ENCODE measurements at places on chromosomes 12 and 14.

- DNase-seq, result no peak
Observed at GRCh38 chr12:102951841-102952240, 5.6 kb upstream of the ASCL1 start.

DNA sequence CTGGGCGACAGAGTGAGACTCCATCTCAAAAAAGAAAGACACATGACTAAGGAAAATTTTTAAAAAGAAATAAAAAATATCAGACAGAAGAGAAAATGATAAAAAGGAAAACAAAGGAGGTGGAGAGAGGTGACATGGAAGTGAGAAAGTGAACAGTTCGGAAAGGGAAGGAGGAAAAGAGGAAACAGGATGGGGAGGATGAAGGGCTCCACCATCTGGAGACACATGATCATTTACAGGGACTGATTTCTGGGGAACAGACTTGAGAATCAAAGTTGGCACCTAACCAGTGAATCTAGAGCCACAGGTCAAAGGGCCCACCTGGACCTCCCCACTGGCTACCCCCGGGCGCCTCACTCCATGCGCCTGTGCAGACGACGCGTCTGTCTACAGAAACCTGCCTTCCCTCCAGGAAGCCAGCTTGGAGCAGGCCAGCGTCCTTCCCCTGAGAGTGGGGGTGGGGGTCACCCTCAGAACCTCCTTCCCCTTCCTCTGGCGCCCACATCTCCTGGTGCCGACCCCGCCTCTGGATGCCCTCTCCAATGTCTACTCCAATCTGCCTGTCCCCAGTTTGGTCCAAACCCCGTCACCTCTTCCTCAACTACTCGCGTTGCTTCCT, 60.5 kb downstream of the AMN start:
- no peak for DNase-seq

GRCh38 chr12:131468206-131468605, 242.7 kb upstream of the SFSWAP start:
- DNase-seq, result no peak

GRCh38 chr14:20631880-20632389, 9.6 kb downstream of the OR6S1 start:
- no peak for DNase-seq

DNA sequence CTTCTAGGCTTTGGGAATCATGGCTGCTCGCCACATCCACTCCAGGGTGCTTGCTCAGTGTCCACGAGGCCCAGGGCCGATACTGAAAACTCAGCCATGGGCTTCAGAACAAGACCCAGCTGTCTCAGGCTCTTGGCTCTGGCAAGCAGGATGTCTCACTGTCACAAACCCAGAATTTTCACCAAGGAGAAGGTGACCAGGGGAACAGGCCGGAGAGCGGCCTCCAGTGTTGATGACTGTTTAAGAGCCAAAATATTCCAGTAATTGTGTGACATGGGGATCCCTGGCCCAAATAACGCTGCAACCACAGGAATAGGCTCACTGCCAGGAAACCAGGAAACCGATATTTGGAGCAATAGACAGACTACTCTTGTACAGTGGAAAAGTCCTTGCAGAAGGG, 9.8 kb upstream of the SERPINA5 start:
- no peak for DNase-seq

DNA sequence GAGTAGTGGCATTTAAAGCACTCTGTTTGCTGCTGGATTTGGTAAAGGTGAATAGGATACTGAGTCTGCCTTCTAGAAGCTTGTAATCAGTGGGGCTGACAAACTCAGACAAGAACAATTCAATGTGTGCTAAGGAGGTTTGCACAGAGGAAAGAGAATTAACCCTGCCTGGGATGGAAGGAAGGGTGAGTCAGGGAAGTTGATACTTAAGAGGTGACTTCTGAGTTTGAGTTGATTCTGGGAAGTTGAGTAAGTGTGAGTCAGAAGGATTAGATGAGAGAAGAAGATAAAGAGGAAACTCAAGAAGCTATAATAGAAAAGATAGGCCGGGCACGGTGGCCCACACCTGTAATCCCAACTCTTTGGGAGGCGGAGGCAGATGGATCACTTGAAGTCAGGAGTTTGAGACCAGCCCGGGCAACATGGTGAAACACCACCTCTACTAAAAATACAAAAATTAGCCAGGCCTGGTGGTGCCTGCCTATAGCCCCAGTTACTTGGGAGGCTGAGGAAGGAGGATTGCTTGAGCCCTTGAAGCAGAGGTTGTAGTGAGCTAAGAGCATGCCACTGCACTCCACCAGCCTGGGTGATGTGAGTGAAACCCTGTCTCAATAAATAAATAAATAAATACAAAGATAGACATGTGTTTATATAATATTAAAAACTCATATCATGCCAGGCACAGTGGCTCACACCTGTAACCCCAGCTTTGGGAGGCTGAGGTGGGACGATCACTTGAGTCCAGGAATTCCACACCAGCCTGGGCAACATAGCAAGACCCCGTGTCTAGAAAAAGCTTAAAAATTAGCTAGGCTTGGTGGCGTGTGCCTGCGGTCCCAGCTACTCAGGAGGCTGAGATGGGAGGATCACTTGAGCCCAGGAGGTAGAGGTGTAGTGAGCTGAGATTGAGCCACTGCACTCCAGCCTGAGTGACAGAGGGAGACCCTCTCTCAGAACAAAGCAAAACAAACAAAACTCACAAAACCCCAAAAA, 126.8 kb upstream of the CPM start:
- DNase-seq, result no peak

Data from natural killer cell treated with Interleukin-12 subunit alpha and Interleukin-12 subunit beta and Interleukin-15 and Interleukin-18, amount 100 ng/mL, for 72 hours (primary cell).